ENCODE measurements at places on chromosomes 4 and X.
A peak's percentile ranks its signal among the peaks of the same experiment; 100 is the strongest.

DNA sequence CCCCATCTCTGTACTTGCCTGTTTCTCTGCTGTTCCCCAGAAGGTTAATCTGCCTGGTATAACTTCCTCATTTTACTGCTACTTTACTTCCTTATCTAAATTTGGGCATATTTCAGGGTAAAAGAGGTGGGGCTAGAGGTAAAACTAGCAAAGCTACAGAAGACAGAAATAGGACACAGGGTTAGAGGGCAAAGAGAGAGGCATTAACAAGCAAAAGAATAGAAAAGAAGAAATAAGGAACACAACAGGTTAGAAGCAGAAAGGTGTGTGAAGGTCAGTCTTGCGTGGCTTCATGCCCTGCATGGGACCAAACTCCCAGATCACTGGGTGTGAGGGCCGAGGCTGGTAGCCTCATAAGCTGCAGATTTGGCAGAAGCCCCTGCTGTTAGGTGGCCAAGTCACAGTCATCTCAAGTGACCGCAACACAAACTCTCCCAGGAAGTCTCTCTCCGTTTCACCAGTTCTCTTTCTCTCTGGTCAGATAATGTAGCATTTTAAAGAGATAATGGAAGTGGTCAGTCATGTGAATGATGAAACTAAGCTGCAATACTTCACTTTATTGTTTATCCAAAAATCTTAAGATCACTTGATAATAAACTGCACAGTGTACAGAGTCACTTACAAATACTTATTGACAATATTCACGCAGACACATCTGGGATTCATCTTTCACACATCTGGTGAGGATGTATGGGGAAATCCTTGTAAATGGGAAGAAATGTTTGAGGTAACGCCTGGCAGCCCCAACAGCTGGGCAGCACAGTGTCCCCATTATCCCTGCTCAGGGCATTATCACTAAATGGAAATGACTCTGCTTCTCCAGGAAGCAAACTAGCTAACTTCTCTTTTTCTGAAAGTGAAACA is 16.4 kb downstream of the TMEM154 start:
- DNase-seq = no peak

DNA sequence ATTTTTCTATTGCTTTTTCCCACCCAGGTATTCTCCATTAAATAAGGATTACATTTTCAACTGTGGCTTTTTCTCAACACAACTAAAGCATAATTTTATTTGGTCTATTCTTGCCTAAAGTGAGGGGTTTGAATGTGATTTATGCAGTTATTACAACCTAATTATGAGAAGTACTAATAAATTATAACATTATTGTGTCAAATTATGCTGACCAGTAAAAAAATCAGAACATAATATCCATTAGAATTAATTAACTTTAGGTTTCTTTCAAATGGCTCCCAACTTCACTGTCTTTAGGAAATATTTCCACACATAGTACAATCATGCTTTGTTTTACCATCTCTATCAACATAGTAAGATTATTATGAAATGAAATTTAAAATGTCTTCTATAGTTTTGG is 1293.9 kb downstream of the FSTL5 start:
- DNase-seq = no peak

DNA sequence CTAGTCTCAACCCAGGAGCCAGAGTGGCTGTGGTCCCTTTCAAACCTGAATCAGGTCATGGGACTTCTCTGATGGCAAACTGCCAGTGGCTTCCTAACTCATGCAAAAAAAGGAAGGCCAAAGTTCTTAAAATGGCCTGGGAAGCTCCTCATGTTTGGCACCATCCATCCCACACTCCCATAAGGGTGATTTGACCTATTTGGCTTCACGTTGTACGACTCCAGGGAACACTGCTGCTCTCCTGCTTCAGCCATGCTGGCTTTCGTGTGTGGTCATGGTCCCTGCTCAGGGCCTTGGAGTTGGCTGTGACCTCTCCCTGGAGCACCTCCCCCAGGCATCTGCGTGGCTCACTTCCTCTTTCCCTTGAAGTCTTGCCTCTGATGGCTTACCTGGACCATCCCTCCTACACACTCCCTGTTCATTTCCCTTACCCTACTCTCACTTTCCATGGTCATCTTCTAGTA is 12.8 kb upstream of the TMSB4X start:
- DNase-seq = no peak

- DNase-seq = no peak
Measured at GRCh38 chr4:111761531-111761930, 383.7 kb upstream of the FAM241A start.

GRCh38 chr4:17807446-17807845 is 3.1 kb downstream of the DCAF16 start:
- no peak for DNase-seq

- peak; percentile 33 for DNase-seq
Measured at GRCh38 chr4:2281575-2282343, 19.9 kb upstream of the MXD4 start.

DNA sequence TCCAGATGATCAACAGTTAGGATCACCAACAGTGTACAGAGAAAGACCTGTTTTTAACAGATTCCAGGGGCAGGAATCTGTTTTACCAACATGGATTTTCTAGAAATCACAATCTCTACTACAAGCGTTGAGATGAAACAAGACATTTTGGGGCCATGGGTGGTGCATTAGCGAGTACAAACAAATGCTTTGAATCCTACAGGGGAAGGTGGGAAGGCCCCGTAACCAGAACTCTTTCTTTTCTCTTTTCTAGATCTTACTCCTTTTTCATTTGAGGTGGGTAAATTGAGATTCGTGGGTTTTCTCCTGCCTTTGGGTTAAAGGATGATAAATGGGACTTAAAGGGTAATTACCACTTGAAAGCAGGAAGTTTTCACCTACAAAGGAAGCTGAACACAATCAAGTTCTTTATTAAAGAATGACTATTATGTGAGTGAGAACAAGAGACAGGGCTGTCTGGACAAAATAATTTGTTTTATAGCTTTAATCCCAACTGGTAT is 189.9 kb upstream of the ANXA3 start:
- DNase-seq = no peak

GRCh38 chrX:115013705-115014104 is 3.7 kb downstream of the IL13RA2 start:
- no peak for DNase-seq

- DNase-seq = no peak
Measured at GRCh38 chr4:121936101-121936500, 15.8 kb downstream of the TRPC3 start.

DNA sequence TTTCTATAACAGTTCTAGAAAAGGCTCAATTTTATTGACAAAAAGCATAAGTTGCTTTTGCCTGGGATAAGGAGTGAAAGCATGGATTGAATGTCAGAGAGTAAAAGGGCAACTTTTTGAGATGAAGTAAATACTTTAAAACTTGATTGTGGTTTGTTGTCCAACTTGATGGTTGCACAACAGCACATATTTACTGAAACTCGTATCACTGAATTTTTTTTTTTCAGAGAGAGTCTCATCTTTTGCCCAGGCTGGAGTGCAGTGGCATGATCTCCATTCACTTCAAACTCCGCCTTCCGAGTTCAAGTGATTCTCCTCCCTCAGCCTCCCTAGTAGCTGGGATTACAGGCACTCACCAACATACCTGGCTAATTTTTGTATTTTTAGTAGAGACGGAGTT is 856.8 kb downstream of the SH3BGRL start:
- no peak for DNase-seq

- DNase-seq = no peak
Measured at GRCh38 chrX:45009371-45010000, 136.5 kb downstream of the KDM6A start.

GRCh38 chrX:18895189-18895951 is 88.5 kb downstream of the PHKA2 start:
- no peak for DNase-seq

GRCh38 chrX:38262715-38263620 is 42.3 kb upstream of the SRPX start:
- DNase-seq = no peak

GRCh38 chr4:28744066-28744465 is 1883.4 kb downstream of the STIM2 start:
- DNase-seq = no peak

DNA sequence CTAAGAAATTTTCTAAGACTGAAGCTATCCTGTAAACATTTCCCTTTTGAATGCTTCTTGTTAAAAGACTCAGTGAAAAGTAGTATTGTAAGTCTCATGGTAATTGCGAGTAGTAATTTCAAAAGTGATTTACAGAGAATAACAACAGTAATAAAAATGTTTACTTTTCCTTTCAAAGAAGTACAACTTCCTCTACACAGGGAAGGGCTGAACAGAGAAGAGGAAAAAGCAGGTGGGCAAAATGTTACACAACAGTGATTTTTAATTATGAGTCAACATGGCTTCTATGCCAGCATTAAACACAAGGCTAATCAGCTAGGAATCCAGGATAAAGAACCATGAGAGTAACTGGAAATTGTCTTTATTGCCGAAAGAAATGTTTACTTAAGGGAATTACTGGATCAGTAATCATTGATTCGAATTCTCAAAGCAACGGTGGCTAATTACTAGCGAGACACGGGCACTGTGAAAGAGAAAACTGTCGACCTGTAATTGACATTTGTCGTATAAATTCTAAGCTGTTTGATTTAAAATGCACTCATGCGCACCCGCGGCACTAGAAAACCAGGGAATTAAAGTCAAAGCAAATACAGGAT is 15.4 kb downstream of the UTP3 start:
- no peak for DNase-seq

GRCh38 chrX:116246261-116246660 is 75.7 kb downstream of the AGTR2 start:
- DNase-seq = no peak

DNA sequence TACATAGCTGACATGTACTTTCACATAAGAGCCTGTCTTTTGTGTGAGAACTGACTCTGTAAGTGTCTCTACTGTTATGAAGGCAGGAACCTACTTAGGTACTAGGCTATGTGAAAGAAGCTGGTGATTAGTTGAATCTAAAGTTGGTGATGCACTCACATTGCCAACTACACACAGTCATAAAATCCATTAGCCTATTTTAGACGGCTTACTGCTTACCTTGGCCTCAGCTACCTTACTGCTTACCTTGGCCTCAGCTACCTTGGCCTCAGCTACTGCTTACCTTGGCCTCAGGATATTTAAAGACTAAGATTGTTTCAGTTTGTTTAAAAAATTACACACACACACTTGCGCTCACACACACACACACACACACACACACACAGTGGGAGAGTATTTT is 549.7 kb downstream of the IL1RAPL1 start:
- no peak for DNase-seq

- DNase-seq = no peak
Measured at GRCh38 chr4:55830716-55831115, 11.1 kb downstream of the EXOC1L start.

DNA sequence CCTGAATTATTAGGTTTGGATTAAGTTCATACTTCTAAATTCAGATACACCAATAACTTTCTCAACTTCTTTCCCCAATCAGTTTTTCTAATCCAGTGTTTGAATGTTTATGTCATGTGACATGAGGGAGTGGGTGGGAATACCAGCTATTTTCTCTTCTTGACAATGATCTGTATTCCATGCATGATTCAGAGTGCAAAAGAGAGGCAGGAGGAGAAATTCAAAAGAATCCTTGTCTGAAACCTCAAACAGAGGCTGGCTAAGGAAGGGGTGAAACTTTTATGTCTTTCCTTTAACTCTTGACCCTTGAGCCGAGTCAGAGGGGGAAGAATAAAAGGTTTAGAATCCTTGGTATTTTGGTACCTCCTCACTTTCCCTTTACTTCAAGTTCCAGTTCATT is 544.7 kb downstream of the SPRY1 start:
- no peak for DNase-seq
